ENCODE measurements at places on chromosomes 5 and 9.

GRCh38 chr5:51618234-51618633 lies 235.0 kb downstream of the ISL1 start:
- no peak for DNase-seq

DNA sequence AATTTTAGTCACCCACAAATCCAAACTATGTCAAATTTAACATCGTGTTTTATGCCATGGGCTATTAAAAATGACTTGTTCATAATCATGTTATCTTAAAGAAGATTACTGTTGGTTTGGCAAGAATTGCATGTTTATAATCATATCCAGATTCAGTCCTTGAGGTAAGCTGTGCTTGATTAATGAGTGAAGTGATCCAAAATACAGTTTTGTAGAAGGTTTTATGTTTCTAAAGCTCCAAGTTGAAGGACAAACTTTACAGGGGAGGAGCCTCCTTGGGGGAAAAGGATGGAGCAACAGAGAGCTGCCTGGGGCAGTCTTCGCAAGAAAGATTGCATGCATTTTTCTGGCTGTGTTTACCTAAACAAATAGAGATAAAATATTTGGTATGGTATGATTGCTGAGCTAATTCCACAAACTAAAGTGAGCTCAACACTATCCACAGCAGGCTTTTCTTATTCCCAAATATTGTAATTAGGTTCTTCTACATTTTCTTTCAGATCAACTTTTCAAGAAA lies 189.5 kb upstream of the TYRP1 start:
- DNase-seq = no peak

- no peak for DNase-seq
These were observed 257.4 kb downstream of the ENC1 start for GRCh38 chr5:74382987-74383593.

- no peak for DNase-seq
These were observed 34.9 kb downstream of the PCDH1 start for GRCh38 chr5:141843156-141843927.

- no peak for DNase-seq
These were observed 58.7 kb downstream of the ZNF354C start for GRCh38 chr5:179118756-179119414.

- DNase-seq = peak; percentile 66
These were observed 35.8 kb downstream of the PRKACG start for GRCh38 chr9:68978066-68978465.

All from suppressor macrophage (primary cell).